Stimulated activated CD4-positive, alpha-beta T cell treated with anti-CD3 and anti-CD28 coated beads, Interleukin-1b, Interleukin-23, amount 100 ng/mL, for 48 hours (primary cell): ENCODE measurements at places on chromosomes 7 and 10.

DNA sequence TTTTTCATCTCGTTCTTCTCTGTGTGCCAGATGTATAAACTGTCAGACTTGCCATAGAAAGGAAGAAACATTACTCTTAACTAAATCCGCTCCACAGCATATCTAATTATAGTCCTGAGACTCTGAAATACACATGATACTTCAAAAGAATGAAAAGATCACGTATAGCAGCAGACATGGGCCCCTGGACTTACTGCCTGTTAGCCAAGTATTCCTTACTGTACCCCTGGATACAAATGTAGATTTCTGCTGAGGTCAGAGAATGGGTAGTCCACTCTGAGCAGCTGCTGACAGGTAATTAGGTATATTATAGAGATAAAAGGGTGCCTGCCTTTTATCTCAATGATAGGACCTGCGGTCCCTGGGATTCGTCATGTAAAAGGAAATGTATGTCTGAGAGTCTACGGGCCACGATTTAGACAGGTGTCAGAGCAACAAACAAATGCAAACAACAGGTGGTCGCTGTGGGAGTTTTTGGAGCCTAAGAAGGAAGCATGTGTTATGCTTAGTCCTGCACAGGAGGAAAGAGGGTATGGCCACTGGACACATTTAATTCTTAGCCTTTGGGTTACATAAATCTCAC lies 69.4 kb downstream of the VOPP1 start:
- DNase-seq = no peak

- DNase-seq = no peak
Measured at GRCh38 chr7:34322841-34323240, 335.2 kb upstream of the NPSR1 start.

GRCh38 chr10:121900443-121901174 lies 27.2 kb downstream of the ATE1 start:
- no peak for DNase-seq

GRCh38 chr10:130932326-130933007 lies 379.1 kb downstream of the TCERG1L start:
- no peak for DNase-seq

- DNase-seq = peak; percentile 22
Measured at GRCh38 chr7:130369110-130369711, 11.1 kb upstream of the CPA1 start.

GRCh38 chr7:71145906-71146901 lies 14.3 kb downstream of the GALNT17 start:
- no peak for DNase-seq

- no peak for DNase-seq
Measured at GRCh38 chr10:109974504-109975191, 33.1 kb upstream of the ADD3 start.

DNA sequence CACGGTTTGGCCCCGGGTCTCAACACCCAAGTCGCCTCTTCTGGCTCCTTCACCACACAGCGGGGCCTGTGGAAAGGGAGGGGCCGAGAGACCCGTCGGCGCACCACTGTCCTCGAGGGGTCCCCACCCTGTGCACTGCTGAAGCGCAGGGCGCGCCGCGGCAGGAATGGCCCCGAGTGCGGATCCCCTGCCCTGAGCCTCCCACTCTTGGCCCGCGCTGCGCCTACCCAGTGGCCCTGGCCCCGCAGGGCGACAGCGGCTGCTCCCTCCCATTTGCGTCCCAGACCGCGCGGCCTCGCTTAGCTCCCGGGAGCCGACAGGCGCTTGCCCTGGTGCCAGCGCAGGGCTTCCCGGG lies 2.1 kb upstream of the SFMBT2 start:
- DNase-seq = no peak

DNA sequence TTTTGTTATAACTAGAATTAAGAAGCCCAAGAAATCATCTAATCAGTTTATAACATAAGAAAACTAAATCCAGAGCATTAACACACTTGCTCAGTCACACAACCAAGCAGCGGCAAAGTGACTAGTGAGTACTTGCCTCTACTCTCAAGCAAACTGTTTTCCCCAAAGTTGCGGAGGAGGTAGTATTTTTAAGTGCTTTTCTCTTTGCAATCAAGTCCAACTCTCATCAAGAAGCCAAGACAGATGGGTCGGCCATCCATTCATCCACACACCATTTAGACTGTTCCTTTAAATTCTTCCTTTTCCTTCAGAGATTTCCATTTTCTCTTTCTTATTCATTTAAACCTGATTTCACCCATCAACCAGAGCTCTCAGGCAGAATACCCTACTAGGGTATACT lies 25.4 kb downstream of the ARHGAP21 start:
- no peak for DNase-seq

- DNase-seq = peak; percentile 45
Measured at GRCh38 chr7:50208378-50208982, 96.0 kb upstream of the IKZF1 start.

GRCh38 chr7:77288676-77289320 lies 89.2 kb upstream of the FGL2 start:
- no peak for DNase-seq

GRCh38 chr10:92914478-92915325 lies 66.4 kb downstream of the EXOC6 start:
- peak; percentile 25 for DNase-seq
